Uterus (tissue), 4 donors: ENCODE measurements at places on chromosomes 7 and 10. TPM values are rescaled to one million over a fixed set of nuclear protein-coding genes. Genes with fewer than 3 reads are reported as not detected.
A peak's percentile ranks its signal among the peaks of the same experiment; 100 is the strongest.

DNA sequence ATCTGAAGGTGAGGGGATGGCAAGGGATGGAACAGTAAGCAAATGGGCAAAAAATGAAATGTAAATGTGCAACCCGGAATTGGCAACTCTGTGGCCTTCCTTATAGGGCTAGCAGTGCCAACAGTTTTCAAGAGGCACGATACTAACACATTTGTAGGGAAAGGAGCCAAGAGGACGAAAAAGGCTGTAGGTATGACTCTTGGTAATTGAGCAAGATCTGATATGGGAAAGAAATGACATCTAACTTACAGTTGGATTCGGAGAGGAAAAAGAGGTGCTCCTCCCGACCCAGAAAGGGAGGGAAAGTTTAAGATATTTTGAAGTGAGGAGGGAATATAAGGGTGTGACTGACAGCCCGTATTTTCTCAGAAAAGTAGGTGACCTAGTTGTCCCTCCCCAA, 2.1 kb upstream of the CREM start:
- no peak for DNase-seq

DNA sequence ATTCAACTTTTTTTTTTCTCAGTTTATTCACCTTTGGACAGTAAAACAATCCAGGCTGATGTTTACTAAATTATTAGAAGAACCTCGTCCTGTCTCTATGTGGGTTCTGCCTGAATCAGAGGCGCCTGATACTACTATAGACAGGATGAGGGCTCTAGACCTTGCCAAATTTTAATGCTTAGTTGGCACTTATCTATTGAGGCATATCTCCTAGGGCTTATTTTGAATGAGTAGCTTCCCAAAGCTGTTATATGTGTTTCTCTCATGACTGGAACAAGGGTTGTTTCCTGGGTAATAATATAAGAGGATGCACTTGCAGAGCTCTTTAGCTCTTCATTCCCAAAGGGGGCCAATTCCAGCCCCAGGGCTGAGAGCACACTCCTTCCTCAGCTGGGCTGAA, 23.6 kb downstream of the HECW1 start:
- no peak for DNase-seq

DNA sequence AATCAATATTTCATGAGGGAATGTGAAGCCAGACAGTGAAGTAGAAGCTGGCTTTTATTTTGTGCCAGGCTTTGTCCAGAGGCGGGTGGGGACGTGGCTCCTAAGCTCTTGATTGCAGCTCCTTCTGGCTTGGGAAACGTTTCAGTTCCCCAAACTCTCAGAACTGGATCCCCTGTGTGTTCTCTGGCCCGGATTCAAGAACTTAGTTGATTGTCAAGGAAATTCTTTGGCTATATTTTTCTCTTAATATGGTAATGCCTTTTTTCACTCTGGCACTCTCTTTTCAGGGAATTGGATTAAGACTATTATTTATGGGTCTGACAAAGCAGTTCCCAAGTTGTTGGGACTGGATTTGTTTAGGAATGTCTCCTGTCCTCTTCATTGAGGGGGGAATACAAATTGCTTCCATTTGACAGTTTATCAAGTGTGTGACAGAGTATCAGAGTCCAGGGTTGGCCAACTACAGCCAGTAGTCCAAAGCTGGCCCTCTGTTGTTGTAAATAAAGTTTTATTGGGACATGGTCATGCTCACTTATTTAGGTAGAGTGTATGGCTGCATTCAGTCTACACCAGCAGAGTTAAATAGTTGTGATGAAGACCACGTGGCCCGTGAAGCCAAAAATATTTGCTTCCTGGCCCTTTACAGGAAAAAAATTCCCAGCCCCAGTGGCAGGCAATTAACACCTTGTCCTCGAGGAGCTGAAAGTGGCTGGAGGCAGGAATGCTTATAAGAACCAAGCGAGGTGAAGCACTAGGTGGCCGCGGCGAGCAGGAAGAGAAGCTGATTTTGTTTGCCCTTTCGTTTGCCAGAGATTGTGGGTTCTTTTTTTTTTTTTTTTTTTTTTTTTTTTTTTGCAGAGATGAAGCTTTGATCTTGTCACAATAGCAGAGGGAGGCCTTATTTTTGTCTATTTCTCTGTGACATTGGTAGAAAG, 34.3 kb downstream of the HTRA1 start:
- DNase-seq, result no peak

DNA sequence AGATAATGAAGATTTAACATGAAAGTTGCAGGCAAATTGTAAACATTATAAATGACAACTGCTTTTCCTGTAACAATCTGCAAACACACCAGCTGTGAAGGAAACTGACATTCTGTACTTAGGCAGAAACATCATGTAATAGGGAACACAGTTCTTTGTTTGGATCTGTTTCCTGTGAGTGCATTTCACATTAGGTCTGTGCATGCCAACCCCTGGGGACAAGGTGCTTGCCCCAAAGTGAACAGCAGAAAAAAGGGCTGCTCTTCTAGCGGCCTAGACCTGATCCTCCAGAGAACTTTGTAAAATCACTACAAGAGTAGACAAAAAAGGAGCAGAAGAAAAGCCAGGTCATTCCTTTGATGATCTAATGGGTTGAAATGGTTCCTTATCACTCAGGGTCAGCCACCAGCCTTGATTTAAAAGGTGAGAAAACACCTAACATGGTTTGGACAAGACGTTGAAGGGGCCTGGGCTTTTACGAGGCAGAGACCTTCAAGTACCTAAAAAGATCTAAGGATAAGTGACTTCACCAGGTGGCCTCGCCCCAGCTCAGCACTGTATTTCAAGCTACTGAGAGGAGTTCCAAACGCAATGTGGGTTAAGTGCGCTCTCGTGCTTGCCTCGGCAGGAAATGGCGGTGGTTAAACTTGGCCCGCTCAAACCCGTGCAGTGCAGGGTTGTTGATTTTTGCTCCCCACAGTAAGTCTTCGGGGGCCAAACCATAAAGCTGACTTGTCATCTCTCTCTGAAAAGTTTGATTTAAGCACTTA, 249.7 kb downstream of the CREB5 start:
- no peak for DNase-seq

GRCh38 chr10:61701055-61701705, 38.5 kb downstream of the CABCOCO1 start:
- no peak for DNase-seq

GRCh38 chr7:129789000-129789399, 163.8 kb downstream of the UBE2H start:
- no peak for DNase-seq

DNA sequence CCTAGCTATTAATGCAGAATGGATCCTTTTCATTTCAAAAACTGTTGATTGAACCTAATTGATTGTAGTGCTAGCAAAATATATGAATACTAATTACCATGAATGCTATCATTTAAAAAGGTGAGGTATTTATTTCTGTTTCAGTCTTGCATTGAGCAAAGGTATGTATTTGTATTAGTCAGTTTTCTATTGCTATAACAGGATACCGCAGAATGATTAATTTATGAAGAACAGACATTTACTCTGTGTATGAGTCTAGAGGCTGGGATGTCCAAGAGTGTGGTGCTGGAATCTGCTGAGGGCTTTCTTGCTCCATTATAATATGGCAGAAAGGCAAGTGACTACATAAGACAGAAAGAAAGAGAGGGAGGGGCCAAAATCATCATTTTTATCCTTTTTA, 199.2 kb downstream of the KIF20B start:
- no peak for DNase-seq

- no peak for DNase-seq
Measured at GRCh38 chr10:21431799-21432198, 93.7 kb downstream of the SKIDA1 start.

DNA sequence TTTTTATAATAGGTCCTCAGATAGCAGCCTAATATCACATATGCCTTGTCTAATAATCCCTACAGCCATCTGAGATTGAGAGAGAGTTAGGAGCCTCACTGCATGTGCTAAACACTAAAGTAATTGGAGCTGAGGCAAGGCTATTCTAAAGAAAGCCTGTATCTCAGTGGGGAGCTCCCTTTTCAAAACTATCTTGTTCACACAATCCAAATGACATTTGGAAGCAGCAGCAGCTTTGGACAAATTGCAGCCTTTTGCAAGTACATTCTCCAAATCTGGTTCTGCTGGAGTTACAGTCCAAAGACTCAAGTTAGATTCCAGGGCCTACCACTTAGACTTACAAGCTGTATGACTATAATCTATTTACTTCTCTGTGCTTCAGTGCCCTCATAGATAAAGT, 104.5 kb downstream of the MACC1 start:
- DNase-seq, result no peak

GRCh38 chr10:131474416-131474815, 162.9 kb upstream of the TCERG1L start:
- no peak for DNase-seq

DNA sequence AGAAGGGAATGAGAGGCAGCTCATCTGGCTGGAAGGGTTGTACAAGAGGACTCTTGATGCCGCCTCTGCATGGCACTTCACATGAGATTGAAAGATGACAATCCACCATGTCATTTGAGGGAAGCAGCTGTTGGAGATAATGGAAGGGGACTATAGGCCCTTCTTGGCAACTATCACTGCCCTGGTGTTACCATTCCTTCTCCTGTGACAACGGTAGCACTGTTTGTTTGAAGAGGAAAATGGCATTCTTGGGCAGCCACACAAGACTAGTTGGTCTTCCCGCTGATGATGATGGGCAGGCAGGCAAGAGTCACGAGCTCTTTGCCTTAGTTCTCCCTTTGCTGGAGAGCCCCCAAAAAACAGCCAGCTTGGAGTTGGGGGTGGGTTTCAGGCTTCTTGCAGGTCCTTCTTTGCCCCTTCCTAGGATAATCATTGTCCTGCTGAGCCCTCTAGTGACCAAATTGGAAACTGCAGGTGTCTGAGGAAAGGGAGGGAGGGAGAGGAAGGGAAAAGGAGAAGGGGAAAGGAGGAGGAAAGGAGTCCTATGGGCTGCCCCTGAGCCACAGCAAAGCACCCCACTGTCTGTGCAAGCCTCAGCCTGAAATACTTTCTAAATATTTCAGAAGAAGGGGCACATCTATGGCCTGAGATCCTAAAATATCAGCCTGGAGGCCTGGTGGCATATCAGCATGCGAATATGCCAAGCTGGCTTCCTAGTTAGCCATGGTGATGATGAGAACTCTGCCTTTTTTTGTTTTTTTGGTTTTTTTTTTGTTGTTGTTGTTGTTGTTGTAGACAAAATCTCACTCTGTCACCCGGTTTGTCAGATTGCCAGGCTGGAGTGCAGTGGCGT, 165.6 kb upstream of the KMT2E start:
- peak; percentile 31 for DNase-seq

- no peak for DNase-seq
Measured at GRCh38 chr7:157635148-157635500, 298.3 kb downstream of the DNAJB6 start.

GRCh38 chr10:71757399-71757922, 15.9 kb downstream of the VSIR start:
- DNase-seq, result no peak

- DNase-seq, result no peak
Measured at GRCh38 chr7:43671521-43671920, 57.8 kb downstream of the COA1 start.

Gene MXI1
- total RNA-seq, result 51.8 TPM

Gene SLC35G1
- 4.8 TPM for total RNA-seq

Gene TACC2
- total RNA-seq, result 11.5 TPM

Gene TLX1
- not detected for total RNA-seq

Gene PNLIP
- not detected for total RNA-seq

Gene FGFR2
- 159 TPM for total RNA-seq

Gene CNPY1
- not detected for total RNA-seq

Gene LEP
- not detected for total RNA-seq

Gene AZGP1
- not detected for total RNA-seq

Gene FOXP2
- total RNA-seq, result 17.6 TPM
